ENCODE measurements at places on chromosomes 1 and 21.
A peak's percentile ranks its signal among the peaks of the same experiment; 100 is the strongest.

DNA sequence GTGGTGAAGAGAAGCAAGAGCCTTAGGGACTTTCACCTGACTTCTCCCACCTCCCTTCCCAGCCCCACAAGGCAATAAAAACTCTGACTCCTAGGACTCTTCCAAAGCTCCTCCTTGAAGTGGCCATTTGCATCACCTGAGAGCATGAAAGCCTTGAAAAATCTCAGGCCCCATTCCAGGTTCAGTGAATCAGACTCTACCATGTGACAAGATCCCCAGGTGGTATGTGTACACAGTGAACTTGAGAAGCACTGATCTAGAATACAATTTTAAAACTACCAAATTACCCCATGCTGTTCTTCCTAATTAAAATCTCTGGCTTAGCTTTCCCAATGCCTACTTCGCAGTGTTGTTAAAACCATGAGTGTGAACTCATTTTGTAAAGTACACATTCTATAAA lies 195.1 kb upstream of the SAMSN1 start:
- no peak for DNase-seq

DNA sequence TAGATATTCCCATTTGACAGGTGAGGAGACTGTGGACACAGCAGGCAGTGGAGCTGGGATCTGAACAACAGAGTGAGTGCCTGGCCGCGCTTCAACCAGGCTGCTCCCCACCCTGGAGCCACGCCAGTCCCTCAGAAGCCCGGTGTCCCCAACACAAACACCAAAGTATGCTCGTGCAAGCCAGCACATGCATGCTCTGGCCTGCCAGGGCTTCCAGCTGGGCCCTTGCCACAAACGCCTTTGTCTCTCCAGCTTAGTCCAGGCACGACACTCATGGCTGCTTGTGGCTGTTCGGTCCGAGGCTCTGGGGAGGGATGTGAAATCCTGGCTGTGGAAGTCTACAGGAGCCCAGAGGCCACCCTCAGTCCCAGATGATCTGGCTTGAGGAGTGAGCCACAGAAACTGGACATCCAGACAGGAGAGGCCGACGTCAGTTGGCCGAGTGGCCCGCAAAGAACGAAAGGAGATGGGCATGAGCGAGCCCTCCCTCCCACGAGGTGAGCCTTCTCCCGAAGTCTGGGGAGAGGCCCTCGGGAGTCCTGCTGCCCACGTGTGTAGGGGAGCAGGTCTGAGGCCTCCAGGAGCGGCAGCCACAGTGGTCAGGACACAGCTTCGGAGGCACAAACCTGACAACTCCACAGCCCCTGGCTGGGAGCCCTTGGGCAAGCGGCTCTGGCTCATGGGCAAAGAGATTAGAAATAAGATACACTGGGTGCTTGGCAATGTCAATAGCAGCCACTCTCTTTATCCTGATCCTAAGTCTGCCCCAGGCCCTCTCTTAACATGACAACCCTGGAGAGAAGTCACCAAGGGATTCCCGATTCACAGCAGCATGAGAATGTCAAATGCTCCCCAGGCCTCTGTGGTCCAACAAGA lies 117.1 kb upstream of the IFFO2 start:
- DNase-seq: no peak

GRCh38 chr1:101183388-101183699 lies 53.5 kb upstream of the S1PR1 start:
- DNase-seq: no peak

GRCh38 chr1:65792669-65793358 lies at the start of gene PDE4B:
Gene PDE4B (plus strand): TSS chr1:65792895.
- DNase-seq: no peak

DNA sequence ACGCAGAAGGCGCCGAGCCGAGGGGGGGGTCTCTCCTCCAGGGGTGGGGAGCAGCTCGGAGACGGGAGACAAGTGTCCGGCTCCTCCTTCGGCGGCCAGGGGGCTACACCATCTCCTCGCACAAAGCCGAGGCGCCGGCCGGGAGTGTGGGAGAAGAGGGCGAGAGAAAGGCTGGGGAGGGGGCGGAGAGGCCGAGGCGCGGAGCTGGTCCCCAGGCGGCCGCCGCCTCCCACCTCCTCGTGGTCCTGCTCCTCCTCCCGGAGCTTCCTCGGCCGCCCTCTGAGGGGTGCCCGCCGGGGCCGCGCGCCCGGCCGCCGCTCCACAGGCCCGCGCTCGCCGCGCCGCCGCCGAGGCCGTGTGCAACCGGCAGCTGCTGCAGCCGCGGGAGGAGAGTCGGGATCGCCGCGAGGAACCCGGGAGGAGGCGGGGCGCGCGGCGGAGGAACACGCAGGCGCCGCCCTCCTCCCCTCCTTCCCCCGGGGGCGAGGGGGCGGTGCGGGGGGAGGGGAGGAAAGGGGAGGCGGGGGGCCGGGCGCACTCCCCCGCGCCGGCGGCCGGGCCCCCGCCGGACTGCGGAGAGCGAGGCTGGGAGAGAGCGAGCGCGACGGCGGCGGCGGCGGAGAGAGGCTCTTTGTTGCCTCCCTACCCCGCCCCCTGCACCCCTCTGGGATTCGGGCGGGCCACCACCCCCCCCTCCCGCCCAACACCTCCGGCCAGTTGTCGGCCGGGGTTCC lies at the start of gene ENAH:
Gene ENAH (minus strand): TSS at position 395 of the 734 bp plus-strand sequence. CDS start 433 bp downstream, outside the sequence.
- DNase-seq: peak; percentile 35

DNA sequence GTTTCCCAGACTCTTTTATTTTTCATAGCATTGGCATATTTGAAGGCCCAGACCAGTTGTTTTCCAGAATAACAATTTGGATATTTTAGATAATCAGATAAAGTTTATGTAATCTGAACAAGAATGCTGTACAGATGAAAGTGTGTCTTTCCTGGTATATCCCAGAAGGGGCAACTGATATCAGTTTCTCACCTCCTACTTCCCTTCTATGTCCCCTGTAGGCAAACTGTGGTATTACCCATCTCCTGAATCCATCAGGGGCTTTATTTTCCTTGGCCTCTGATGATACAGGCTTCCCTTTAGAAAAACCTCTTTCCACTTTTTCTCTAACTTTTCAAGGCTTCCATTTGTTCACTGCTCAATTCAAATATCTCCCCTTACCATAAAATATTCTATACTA lies 87.5 kb upstream of the RGS1 start:
- DNase-seq: no peak

DNA sequence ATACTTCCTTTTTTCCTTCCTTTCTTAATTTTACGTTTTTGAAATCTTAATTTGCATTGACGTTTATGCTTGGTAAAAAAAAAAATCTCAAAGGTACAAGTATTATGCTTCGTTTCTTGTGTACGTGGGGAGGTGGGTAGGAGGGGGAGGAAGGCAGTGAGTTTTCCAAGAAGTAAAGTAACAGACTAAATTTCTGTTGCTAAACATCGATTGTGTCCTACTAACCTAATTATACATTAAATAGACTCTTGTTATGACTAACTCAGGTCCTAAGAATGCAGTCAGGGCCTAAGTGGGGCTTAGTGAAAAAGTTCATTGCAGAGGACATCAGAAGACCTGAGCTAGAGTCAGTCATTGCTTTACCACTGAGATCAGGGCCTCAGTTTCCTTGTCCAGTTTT lies 17.5 kb downstream of the NEK7 start:
- no peak for DNase-seq

DNA sequence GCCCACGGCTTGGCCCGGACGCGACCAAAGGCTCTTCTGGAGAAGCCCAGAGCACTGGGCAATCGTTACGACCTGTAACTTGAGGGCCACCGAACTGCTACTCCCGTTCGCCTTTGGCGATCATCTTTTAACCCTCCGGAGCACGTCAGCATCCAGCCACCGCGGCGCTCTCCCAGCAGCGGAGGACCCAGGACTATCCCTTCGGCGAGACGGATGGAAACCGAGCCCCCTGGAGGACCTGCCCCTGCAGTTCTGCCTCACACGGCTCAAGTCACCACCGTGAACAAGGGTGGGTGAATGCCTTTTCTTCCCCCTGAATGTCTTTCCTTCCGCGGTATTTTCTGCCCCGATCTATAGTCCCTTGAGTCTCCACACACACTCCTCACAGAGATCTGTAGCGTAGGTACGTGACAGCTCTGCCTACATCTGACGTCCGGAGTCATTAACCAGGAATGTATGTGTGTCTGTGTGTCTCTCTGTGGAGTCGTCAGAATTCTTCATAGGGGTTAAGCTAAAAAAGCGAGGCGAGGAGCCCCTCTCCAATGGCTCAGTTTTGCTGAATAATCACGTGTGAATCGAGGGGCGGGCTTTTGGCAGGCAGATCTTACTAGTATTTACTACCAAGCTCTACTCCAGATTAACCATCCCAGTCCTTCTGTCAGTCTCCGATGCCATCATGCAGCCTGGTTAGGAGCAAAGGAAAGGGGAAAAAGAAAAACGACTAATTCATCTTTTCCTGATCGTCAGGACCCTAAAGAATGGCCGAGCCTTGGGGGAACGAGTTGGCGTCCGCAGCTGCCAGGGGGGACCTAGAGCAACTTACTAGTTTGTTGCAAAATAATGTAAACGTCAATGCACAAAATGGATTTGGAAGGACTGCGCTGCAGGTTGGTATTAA lies at the start of gene CDKN2C:
Gene CDKN2C (plus strand): TSS at position 635 of the 898 bp plus-strand sequence. CDS start 124 bp downstream, at position 759.
- DNase-seq: peak; percentile 44

DNA sequence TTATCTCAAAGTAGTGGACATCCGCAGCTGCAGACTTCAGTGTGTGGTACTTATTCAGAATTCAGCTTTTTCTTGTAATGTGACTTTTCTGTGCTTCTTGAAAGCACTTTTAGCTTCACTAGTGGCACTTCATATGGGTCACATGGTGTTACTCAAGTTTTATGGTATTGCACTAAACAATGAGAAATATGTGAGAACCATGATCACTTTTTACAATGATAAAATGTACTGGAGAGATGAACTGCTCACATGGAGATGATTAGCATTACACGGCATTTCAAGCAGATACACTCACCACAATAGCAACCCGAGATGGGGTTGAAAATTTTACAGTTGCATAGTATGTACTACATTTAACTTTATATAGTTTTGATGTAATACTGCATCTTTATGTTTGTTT lies 40.1 kb upstream of the GPR52 start:
- DNase-seq: no peak

GRCh38 chr1:151293093-151293492 lies 11.0 kb downstream of the ZNF687 start:
- no peak for DNase-seq

- no peak for DNase-seq
These were observed 670.5 kb downstream of the KIF26B start for GRCh38 chr1:245825128-245825901.

DNA sequence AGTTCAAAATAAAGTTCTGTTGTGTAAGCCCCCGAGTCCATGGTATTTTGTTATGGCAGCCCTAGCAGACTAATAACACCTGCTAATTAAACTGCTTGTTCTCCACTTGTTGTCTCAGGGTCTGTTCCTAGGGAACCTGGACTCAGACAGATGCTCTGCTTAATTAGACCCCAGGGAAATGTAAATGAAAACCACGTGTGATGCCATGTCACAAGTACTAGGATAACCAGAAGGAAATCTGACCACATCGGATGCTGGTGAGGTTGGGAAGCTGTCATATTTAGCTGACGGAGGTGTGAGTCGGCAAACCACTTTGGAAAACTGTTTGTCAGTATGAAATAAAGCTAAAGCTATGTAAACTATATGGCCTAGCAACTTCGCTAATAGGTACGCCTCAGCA lies 19.6 kb downstream of the EDN2 start:
- no peak for DNase-seq

- DNase-seq: peak; percentile 81
These were observed 1.4 kb upstream of the SSBP3 start for GRCh38 chr1:54407404-54408146.

GRCh38 chr1:229305392-229305791 lies 34.5 kb downstream of the RAB4A start:
- DNase-seq: no peak

DNA sequence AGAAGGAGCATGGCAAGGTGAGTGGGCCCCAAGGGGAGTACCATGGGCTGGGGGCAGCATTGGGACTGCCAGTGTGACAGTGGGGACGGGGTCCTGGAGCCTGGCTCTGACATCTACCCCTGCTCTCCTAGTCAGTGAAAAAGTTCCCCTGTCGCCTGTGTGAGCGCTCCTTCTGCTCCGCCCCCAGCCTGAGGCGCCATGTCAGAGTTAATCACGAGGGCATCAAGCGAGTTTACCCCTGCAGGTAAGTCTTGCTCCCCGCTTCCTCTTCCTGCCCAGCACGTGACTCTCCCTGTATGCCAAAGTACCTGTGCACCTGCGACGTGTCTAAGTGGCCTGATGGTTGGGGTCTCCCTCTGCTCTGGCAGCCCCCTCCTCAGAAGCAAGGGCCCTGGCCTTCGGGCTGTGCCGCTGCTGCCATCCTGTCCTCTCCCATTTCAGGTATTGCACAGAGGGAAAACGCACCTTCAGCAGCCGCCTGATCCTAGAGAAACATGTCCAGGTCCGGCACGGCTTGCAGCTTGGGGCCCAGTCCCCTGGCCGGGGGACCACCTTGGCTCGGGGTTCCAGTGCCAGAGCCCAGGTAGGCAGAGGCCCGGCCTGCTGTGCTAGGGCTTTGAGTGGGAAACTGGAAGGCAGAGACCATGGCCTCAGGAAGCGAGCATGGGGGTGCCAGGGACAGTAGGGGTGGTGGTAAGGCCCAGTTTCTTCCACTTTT lies 8.1 kb downstream of the ZNF687 start:
- DNase-seq: no peak

GRCh38 chr1:47023268-47024140 lies at the start of gene CYP4X1:
Gene CYP4X1 (plus strand): TSS chr1:47023669. CDS start chr1:47023818, 149 bp downstream.
- no peak for DNase-seq

All from inflammatory macrophage treated with lipopolysaccharide for 1 hour (primary cell).